Stimulated activated CD4-positive, alpha-beta T cell treated with anti-CD3 and anti-CD28 coated beads, Interleukin-4, amount 100 ng/mL, for 48 hours (primary cell): ENCODE measurements at places on chromosomes 12 and 14.

DNA sequence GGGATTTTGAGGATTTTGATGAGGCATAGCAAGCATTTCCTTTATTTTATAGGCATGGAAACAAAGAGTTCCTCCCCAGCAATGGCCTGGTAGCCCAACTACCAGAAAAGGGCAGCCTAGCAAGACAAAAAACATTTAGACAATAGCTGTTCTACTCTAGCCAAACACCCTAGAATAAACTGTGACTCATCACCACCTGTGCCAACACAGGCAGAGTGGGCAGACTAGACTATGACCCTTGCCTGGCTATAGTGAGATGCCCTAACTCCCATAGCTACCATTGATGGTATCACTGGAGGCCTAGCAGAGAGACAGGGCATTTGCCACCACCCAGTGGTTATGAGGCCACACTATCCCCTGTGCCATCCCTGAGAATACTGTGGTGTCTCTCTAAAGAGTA is 15.5 kb upstream of the CCER1 start:
- DNase-seq = no peak

GRCh38 chr12:18651525-18651924 is 86.3 kb downstream of the PLCZ1 start:
- no peak for DNase-seq

GRCh38 chr12:90203556-90203955 is 494.9 kb upstream of the ATP2B1 start:
- DNase-seq = no peak

DNA sequence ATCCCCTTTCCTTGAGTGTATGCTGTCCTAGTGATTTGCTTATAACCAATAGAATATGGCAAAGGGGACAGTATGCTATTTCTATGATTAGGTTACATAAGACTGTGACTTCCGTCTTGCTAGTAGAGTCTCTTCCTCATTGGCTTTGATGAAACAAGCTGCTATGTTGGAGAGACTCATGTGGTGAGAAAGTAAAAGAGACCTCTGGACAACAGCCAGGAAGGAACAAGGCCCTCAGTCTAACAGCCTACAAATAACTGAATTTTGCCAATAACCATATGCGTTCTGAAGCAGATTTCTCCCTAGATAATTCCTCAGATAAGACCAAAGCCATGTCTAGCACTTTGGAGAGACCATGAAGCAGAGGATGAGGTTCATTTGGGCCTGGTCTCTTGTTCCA is 134.5 kb upstream of the NAV3 start:
- no peak for DNase-seq

GRCh38 chr12:116534311-116535121 is 24.7 kb upstream of the MAP1LC3B2 start:
- no peak for DNase-seq

- DNase-seq = no peak
These were observed 24.1 kb upstream of the UBC start for GRCh38 chr12:124938587-124938986.

- DNase-seq = no peak
These were observed 25.2 kb downstream of the SSH1 start for GRCh38 chr12:108832208-108832607.

DNA sequence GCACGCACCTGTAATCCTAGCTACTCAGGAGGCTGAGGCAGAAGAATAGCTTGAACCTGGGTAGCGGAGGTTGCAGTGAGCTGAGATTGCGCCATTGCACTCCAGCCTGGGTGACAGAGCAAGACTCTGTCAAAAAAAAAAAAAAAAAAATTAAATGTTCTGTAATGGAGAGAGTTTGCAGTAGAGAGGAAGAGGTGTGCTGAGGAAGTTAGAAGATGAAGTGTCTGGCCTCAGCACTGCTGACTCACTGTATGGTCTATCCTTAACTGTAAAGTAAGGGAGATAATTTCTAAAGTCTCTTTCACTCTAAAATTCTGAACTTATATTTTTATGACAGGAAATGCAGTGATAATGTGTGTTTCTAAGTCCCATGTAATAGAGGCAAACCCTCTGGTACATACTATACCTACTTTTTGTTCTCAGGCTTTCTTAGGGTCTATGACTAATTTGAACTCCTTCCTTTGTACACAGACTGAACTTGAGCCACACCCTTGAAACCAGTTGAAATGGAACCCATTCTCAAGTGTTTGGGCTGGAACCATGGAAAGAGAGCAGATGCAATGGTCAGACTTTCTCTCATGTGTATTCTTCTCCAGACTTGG is 278.1 kb upstream of the FAR2 start:
- no peak for DNase-seq

- DNase-seq = no peak
These were observed 4.8 kb downstream of the PAH start for GRCh38 chr12:102912258-102912657.

DNA sequence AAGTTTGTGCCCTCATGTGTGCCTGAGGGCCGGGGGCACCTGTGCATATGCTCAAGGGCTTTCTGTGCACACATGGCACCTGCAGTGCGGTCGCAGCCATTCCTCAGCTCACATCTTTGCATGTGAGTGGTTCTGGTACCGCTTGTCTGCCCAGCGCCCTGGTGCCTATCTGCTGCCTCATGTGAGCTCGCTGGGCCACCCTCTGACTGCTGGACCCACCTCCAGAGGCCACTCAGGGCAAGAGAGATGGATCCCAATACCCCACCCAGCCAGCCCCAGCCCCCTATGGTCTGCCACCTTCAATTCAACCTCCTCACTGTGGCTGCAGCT is 5.4 kb upstream of the AMN start:
- no peak for DNase-seq

DNA sequence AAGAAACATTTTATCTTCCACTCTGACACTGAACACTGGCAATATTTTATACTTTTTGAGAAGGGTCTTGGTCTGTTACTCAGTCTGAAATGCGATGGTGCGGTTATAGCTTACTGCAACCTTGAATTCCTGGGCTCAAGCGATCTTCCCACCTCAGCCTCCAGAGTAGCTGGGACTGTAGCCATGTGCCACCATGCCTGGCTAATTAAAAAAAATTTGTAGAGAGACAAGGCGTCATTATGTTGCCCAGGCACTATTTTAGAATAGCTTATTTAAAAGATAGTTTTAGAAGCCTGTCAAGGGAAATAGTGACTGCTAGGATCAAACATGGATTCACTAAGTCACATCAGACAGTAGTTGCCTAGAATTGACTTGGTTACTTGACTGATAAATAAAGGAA is 5.9 kb downstream of the ERC1 start:
- no peak for DNase-seq

GRCh38 chr12:128361400-128361995 is 94.5 kb downstream of the TMEM132C start:
- no peak for DNase-seq

- DNase-seq = no peak
These were observed 261.4 kb downstream of the ITPR2 start for GRCh38 chr12:26571560-26571959.

- DNase-seq = no peak
These were observed 66.8 kb upstream of the GPR68 start for GRCh38 chr14:91311284-91311662.

- DNase-seq = no peak
These were observed 140.5 kb downstream of the PHLDA1 start for GRCh38 chr12:75891072-75891471.

GRCh38 chr12:116263844-116264243 is 13.6 kb downstream of the MED13L start:
- no peak for DNase-seq

- no peak for DNase-seq
These were observed 14.2 kb downstream of the CCDC92 start for GRCh38 chr12:123958462-123958861.

DNA sequence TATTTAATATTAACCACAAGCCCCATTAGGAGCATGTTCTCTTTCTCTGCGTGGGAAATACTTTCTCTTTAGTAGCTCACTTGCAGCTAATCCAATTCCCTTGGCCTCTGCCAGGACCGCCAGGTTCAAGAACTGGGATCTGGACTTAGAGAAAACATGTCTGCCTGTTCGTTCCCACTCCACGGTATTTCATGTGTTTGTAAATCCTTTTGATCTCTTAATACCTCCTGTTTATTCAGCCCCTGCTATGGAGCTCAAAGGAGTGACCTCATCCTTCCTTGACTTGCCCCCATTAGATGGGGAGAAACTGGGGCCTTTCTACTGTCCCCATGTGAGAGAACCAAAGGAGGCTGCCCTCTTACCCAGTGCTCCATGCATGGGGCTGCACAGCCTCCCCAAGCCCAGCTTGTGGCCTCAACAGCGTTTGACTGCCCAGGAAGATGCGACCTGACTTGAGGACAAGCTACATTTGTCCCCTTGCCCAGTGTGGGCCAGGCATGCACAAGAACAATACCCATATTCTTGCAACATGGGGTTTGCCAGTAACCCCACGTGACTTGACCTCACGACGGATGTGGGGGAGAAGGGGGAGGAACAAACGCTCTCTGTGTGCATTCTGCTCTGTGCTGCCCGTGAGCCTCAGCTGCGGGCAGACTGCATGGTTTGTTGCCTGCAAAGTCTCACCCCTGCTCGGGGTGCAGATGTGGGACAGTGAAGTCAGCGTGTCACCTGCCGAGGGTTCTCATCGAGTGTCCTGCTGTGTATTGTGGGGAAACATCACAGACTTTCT is 30.3 kb downstream of the CD9 start:
- DNase-seq = peak; percentile 37

DNA sequence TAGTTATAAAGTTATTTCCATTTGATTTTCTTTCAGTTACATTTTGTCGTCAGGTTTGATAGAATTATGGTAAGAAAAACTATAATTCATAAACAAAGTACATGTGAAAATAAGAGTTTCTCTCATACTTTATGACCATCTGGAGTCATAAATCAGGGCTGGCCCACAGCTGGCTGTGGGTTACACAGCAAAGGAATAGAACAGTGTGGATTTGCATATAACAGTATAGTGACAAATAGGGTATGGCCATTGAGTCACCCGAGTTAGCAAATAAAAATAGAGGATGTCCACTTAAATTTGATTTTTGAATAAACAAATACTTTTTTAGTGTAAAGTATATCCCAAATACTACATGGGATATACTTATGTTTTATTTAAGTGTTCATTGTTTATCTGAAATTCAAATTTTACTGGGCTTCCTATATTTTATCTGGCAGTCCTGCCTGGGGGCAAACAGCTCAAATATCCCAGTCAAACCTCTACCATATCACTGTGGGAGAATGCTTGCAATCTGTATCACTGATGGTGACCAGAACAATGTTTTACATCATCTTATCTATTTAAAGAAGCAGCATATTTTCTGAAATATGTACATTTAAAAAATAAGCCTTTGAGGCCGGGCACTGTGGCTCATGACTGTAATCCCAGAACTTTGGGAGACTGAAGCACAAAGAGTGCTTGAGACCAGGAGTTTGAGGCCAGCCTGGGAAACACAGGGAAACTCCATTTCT is 65.5 kb downstream of the KSR2 start:
- no peak for DNase-seq

- no peak for DNase-seq
These were observed 21.2 kb downstream of the FGF6 start for GRCh38 chr12:4424422-4424821.

GRCh38 chr14:31414190-31414833 is 6.0 kb downstream of the HEATR5A start:
- DNase-seq = no peak

- DNase-seq = no peak
These were observed 18.0 kb downstream of the SLC6A12 start for GRCh38 chr12:195951-196350.

- DNase-seq = no peak
These were observed 142.8 kb downstream of the FUT8 start for GRCh38 chr14:65555358-65555757.

DNA sequence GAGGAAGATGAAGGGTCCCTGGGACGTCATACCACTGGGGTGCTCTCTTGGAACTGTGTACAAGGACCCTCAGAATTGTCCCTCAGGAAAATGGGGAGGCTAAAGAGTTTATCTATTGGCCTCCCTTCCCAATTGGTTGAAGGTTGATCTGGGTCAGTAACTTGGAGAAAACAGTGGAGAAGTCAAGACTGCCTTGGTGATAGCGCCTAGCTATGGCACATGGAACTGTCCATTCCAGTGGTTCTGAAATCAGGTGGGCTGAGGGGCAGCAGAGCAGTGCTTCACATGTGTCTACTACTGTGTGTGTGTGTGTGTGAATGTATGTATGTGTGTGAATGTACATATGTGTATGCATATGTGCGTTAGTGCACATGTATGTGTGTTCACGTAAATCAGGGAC is 316.1 kb downstream of the AACS start:
- no peak for DNase-seq

DNA sequence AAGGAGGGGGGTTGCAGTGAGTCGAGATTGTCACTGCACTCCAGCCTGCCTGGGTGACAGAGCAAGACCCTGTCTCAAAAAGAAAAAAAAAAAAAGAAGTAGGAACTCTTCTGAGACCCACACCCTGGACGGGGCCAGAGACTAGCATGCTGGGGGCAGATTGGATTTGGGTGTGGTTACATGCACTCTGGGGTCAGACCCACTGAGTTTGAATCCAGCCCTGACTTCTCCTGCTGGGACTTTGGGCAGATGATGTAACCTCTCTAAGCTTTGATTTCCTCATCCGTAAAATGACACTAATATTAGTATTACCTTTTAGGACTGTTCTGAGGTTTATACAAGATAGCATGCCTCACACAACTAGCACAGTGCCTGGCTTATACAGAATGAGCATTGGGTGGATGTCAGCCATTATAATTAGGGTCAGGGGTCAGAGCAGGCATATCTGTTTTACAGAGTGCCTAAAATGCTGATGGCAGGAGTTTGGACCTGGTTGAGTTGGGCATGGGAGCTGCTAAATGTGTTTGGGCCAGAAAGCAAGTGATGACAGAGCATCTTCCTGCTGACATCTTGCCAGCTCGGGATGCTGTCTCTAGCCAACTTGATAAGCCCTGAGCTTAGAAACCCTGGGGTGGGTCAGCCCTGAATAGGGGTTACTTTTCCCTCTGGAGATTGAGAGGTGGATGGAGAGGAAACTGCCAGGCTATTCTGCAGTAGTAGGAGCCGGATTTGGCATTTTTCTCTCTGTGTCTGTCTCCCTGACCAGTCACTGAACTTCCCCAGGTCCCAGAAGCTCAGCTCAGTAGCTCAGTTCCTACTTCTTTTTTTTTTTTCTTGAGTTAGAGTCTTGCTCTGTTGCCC is 15.5 kb downstream of the TPCN1 start:
- DNase-seq = no peak

DNA sequence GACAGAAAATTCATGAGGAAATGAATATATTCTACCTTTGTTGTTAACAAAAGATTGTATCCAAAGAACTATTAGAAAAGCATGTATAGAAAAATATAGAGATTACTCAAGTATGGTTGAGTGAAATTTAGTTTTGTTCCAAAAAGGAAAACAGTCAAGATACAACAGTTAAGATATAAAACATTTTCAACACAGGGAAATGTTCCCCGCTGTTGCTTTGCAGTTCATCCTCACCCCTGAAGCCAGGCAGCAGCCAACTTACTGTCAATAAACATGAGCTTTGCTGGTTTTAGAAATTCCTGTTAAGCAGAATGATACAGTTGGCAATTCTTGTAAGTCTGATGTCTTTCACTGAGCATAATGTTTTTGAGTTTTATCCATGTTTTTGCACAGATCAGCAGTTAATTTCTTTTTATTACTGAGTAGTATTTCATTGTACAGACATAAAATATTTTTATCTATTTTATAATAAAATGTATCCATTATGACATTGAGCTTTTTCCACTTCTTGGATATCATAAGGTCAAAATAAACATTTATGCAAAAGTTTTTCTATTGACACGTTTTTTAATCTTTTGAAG is 1.2 kb upstream of the CLEC2B start:
- DNase-seq = no peak

- DNase-seq = no peak
These were observed 2.4 kb downstream of the FGFR1OP2 start for GRCh38 chr12:26940516-26941214.
